ENCODE measurements at places on chromosomes 6 and 20. TPM values are rescaled to one million over a fixed set of nuclear protein-coding genes. Genes with fewer than 3 reads are reported as not detected.

Gene FLRT3
- 3.3 TPM for total RNA-seq

Gene CEP57L1
- total RNA-seq = 13.5 TPM

- DNase-seq = no peak
These were observed 182.1 kb upstream of the FBXL4 start for GRCh38 chr6:99129835-99130234.

GRCh38 chr6:45916692-45917091 is 99.0 kb downstream of the CLIC5 start:
- DNase-seq = no peak

DNA sequence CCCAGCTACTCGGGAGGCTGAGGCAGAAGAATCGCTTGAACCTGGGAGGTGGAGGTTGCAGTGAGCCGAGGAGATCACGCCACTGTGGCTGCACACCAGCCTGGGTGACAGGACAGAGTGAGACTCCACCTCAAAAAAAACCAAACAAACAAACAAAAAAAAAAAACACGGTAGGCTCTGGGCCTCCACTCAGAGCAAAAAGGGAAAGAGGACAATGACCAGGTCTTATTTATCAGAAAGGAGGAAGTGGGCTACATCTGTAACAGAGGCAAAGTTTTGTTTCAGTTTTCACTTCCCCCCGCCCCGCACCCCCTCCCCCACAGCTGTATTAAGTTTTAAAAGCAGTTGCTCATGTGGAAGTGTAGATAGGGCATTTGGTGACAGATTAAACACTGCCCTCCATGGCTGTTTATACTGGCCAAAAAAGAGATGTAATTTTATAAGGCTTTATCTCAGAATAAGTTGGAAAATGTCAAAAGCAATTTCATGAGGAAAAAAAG is 114.6 kb downstream of the RCAN2 start:
- DNase-seq = no peak

DNA sequence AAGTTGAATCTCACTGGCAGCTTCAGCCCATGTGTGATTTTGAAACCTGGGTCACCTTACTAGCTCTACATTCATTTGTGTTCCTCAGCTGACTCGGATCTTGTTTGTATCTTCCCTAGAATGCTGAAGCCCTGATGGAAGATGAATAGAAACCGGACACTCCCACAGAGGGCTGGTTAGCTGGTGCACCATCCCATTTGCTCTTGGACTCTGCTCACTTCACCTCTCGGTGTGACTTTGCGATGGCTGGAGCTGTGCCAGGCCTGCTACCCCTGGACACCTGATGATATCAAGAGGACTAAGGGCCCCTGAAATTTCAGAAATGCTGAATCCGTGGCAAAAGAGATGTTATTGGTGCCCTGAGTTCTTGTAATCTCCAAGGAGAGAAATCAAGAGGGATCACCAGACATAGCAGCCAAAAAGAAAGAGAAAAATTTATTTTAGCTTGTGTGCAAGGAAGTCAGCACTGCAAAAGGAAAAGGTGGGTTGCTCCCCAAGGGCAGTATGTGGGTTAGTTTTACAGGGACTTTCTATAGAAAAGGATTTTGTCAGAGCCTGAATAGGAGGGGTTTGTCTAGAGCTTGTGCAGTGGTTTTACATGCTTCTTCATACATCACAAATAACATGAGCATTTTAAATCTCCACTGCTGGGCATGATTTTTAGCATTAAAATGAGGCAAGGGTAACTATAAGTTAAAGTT is 426.3 kb upstream of the NOX3 start:
- DNase-seq = no peak
